ENCODE measurements at places on chromosomes 6 and 20.
A peak's percentile ranks its signal among the peaks of the same experiment; 100 is the strongest.

GRCh38 chr20:52312132-52312729 lies 120.7 kb upstream of the ZFP64 start:
- DNase-seq, result peak; percentile 65

DNA sequence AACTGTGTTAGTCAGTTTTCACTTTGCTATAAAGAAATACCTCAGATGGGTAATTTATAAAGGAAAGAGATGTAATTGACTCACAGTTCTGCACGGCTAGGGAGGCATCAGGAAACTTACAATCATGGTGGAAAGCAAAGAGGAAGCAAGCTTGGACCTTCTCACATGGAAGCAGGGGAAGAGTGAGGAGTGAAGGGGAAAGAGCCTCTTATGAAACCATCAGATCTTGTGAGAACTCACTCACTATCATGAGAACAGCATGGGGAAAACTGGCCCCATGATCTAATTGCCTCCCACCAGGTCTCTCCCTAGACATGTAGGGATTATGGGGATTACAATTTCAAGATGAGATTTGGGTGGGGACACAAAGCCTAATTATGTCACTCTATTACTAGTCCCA lies 41.3 kb upstream of the PLAGL1 start:
- no peak for DNase-seq

DNA sequence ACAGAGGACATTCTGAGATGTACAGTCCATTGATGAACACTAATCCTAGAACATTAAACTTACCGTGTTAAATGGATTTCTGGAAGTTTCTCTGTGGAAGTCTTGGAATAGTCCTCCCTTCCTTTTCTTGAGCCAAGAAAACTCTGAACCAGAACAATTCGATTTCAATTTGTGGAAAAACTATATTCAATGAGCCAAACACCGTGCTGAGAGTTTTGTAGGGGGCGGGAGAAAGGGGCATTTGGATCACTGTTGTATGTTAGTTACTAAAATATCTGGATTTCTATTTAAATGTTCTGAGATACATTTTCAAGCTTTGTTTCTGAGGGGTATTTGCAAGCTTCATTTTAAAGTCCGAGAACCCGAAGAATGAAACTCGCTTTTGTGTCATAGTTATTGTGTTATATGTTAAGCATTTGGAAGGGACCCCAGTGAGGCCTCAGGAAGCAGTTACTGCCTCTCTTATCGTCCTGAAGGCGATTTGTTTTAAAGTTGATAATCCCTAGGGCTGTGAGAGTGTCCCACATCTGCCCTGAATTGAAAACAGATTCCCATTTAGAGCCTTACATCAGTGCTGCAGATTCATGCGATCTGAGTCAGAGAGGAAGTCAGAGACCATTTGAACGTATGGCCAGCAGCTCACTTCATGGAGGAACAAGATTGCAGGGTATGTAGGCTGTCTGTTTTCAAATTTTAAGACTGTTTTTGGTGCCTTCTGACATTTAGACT lies 70.8 kb upstream of the SASH1 start:
- peak; percentile 98 for DNase-seq

DNA sequence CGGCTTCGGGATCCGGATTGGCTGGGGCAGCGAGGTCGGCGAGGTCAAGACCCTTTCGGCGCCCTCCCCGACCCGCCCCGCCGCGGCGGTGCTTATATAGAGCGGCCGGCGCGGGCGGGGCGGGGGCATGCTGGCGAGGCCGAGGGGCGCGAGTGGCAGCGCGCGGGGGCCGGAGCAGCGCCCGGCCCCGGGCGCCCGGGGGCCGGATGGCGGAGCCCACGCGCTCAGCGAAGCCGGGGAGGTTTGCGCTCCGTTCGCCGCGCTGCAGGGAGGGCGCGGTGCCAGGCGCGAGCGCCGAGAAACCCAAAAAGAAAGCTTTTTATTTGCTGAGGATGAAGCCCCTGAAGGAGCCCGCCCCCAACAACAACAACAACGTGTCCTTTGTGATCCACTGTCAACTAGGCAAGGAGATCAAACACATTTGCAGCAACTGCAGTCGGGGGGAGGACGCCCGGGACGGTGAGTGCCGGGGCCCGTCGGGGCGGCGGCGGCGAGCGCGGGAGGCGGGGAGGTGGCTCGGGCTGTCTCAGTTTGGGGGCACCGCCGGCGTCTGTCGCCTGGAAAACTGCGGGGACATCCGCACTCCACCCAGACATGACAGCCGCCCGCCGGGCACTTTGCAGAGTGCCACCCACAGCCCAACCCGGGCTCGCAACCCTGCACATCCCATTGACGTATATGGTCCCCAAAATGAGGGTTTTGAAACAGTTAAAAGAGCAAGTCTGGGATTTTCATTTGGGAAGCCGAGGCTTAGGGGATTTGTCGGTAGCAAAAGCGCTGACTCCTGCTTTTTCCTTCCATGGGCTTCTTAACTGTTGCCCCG lies 297.3 kb downstream of the PHACTR1 start:
- no peak for DNase-seq

- DNase-seq, result no peak
Measured at GRCh38 chr6:34375833-34376232, 16.6 kb downstream of the NUDT3 start.

DNA sequence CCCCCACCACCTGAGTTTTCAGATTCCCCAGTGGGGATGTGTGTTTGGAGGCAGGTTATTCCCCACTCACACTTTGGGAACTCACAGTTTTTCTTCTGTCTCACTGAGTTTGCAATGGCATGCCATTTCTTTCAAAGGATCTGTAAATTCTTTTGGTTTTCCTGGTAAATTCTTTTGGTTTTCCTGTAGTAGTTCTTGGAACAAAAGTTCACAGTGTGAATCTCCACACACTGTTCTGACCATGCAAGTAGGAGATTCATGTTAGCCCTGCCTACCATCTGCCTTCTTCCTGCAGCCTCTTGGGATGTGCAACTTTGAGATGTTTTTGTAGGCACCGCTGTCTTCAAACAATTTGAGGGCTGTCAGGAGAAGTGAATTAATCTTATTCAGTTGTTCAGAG lies 165.6 kb upstream of the OGFRL1 start:
- peak; percentile 54 for DNase-seq

DNA sequence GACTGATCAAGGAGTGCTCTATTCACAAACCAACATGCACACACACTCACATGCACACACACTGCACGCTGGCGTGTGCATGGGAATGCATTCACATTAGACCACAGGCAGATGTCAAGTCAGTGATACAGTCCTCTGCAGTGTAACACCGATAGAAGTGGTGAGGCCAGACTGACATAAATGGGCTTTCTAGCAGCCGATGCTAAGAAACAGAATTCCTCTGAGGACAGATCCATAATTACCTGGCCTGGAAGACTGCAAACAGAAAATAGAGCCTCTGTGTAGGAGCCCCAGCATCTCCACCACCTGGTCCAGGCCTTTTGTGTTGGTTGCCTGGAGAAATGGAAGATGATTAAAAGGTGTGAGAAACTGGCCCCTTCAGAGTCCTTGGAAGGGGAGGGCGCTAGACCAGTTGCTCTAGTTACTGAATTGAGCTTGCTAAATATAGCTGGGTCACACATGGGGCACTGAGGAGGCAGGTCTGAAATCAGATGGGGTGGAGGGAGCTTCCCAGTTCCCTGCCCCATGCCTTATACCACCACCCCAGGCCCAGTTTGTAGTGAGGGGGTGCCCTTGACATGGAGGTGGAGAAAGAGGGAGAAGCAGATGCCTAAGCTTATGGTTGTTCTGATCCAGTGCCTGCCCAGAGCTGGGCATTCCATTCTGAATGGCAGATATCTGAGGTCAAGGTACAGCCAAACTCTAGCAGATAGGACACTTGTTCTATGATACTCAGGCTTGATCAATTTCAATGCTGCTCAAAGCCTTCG lies 233.8 kb downstream of the LRFN2 start:
- no peak for DNase-seq
